ENCODE measurements at places on chromosomes 7 and 10.

DNA sequence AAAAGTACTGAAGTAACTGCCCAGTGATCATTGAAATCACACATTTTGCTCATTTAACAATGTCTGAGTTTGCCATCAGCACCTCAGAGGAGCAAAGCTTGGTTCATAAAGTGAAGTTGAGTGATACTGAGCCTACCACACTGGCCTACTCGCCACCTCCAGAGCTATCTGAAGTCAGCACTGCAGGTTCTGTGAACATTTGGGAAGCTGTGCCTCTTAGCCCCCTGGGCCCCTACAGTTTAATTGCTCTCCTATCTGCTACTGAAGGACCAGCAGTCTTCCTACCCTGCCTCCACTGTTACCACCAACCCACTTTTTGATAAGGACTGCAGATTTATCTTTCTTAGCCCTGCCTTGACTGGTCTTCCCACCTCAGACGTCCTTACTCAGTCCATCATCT lies 2.0 kb upstream of the SEMA4G start:
- no peak for DNase-seq

GRCh38 chr10:120429395-120429794 lies 27.6 kb upstream of the PLPP4 start:
- DNase-seq = no peak

- DNase-seq = no peak
Measured at GRCh38 chr7:42107484-42108240, 129.3 kb downstream of the GLI3 start.

DNA sequence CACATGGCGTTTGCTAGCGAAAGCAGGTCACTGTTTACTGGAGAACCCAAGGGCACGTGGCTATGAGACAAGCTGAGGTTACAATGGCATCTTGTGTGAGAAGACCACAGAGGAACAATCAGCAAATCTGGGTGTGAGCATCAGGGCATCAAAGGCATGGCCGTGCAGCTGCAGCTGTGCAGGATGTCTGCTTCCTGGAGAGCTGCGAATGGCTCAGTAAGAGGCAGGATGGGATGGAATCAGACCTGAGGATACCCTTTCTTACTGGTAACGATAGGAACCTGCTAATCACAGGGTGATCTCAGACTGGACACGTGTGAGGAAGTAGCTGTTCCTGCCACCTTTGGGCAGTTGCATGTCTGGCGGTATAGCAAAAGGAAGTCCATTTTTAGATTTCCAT lies 119.5 kb downstream of the RNF216 start:
- no peak for DNase-seq

DNA sequence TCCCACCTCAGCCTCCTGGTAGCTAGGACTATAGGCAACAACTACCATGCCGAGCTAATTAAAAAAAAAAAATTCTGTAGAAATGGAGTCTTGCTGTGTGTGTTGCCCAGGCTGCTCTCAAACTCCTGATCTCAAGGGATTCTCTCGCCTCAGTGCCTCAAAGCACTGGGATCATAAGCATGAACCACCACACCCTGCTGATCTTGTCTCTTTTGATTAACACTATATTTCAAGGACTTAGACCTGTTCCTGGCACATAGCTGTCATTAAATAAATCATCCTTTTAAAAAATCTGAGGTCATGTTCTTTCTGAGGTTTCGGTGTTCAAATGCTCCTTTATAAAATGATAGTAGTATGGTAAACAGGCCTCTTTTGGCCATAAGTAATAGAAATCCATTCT lies 4.8 kb downstream of the PALS2 start:
- DNase-seq = no peak

DNA sequence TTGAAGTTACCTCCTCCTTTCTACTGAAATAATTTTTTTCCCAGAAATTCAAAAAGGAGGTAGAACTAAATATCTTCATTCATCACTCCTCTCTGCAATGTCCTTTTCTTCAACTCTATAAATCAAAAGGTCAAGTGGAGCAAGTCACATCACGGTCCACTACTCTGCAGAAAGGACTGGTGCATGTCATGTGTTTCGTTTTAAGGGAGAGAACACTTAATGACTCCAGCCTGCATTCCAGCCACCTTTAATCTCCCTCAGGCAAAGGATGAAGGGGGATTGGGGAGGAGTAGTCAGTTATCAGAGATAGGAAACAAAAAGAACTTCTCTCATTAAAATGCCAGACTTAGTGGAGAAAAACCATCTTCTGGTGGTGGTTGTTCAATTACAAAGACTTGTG lies 78.9 kb downstream of the ANK3 start:
- DNase-seq = no peak

DNA sequence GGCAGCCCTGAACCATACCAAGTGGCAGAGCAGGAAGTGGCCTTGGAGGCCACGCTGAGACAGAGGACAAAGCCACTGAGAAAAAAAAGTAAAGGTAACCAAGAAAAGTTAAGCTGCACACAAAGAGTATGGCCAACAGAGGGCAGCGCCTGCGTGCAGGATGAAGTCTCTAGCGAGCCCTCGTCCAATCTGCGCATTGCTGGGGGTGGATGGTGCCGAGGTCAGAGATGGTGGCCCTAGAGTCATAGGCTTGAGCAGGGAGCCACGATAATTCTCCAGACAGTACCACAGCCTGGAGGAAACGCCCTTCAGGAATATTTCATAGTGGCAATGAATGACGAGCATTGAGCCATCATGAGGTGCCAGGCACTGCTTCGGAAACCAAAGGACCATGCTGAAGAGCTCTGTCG lies 9.7 kb downstream of the ATP6V0E2 start:
- DNase-seq = no peak

DNA sequence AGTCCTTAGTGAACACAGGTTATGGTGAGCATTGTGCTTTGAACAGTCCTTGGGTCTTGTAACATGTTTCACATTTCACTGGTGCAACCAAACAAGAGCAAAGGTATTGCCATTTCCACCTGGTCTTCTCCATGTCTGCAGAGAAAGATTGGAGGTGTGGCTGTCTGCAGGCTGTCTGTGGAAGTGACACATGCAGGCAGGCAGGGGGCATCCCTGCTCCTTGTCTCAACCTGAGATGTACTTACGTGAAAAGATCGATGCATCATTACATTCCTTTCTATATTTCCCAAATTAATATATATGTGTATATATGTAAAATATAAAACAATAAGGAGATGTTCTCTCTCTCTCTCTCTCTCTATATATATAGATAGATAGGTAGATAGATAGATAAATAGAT lies 54.3 kb downstream of the LRRC18 start:
- DNase-seq = peak; percentile 3

GRCh38 chr7:158369290-158369689 lies 218.3 kb downstream of the PTPRN2 start:
- DNase-seq = no peak

DNA sequence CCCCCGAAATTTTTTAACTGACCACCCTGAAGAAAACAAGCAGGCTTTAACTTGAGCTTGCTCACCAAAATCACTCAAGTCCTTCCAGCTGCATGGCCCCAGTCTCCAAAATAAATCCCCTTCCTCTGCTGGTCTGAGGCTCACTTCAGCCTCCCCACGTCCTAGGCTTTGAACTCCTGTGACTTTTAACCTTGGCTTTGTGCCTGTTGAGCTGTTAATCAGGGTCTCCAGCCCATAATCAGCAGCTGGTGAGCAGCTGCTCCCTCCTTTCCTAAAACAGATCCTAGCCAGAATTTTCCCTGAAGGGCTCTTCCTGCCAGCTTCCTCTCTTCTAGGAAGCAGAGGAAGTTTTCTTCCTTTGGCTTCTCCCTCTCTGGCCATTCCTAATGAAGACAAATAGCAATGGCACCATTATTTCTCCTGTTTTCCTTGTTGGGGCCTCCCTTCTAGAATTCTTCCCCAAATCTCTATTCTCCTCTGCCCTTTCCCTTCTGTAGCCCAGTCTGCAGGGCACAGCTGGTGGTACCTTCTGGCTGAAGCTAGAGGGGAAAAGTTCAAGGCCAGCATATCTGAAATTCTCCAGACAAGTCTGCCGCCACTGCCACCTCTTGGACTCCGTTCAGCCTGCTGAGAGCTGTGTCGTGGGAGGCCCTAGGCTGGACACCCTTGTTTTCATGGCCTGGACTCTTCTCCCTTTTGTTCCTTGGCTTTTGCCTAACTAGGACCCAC lies 152.1 kb downstream of the NOC3L start:
- no peak for DNase-seq

- DNase-seq = no peak
Measured at GRCh38 chr10:33664070-33664469, 329.6 kb upstream of the NRP1 start.

- DNase-seq = no peak
Measured at GRCh38 chr7:33888166-33888565, 17.2 kb upstream of the BMPER start.

- no peak for DNase-seq
Measured at GRCh38 chr7:114799628-114800028, 122.3 kb upstream of the MDFIC start.

DNA sequence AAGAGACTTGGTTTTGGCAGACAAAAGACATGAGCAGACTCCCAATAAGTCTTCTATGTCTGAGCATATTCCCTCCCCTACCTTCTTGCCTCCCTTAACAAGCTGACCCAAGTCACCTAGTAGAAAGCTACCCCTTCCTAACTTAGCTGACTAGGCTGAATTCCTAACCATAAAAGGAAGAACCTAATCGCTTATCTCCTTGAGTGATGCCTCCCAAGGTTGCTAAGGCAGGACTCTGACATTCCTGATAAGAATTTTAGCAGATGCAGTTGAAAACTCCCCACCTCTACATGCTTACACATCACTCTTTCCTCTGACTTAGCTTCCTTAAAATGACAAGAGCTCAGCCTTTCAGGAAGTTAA lies 704.7 kb upstream of the MBL2 start:
- DNase-seq = no peak

DNA sequence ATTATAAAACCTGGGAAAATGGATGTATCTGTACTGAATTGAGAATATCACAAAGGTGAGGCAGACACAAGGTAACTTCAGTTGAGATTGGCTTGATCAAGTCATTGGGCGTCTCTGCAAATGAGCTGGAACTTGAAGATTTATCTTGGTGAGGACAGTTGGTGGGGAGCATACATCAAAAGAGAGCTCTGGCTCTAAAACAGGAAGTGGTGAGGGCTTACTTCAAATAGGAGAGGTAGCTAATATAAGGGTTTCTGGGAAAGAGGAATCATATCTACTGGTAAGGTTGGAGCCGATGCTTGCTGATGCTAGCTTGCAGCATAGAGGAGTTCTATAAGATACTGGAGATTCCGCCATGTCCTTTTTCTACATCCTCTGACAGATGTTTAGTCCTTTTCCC lies 39.9 kb upstream of the FGL2 start:
- no peak for DNase-seq

DNA sequence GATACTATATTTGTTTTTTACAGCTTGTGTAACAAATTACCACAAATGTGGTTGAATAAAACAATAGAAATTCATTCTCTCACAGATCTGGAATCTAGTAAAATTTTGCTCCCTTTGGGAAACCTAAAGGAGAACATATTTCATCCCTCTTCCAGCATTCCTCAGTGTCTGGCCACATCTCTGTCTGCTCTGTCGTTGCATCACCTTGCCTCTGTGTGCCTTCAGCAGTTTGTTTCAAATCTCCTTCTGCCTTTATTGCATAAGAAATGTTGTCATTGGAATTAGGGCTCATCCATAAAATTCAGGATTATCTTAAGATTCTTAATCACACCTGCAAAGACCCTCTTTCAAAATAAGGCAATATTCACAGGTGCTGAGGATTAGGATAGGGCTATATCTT lies 14.5 kb downstream of the OR2A14 start:
- no peak for DNase-seq

- peak; percentile 29 for DNase-seq
Measured at GRCh38 chr7:76201732-76202665, at the start of gene SRRM3. SRRM3 (plus strand) TSS chr7:76201896; CDS start chr7:76235067, 33,171 bp downstream.

DNA sequence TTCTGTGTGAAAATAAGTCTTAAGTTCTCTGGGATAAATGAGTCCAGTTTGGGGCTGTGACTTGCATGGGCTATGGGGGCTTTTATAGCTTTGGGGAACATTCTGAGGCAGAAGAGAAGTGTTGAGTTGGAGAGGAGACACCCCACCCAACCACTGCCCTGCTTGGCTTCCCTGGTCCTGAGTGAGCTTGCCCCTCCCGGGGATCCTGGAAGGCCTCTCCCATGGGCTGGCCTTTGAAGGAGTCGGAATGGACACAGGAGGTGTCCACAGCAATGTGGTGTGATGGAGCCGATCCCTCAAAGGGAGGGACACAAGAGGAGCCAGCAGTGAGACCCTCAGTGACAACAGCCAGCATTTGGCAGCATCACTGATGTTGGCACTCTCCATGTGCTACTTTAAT lies 89.8 kb downstream of the GLRX3 start:
- no peak for DNase-seq

GRCh38 chr10:24822590-24822989 lies 98.9 kb upstream of the ARHGAP21 start:
- DNase-seq = no peak

- no peak for DNase-seq
Measured at GRCh38 chr10:101135141-101136006, 4.3 kb downstream of the TLX1 start.

GRCh38 chr10:24650669-24651391 lies 72.9 kb downstream of the ARHGAP21 start:
- DNase-seq = no peak

All from smooth muscle cell of the brain vasculature (primary cell).